ENCODE measurements at places on chromosomes 5 and 9.

DNA sequence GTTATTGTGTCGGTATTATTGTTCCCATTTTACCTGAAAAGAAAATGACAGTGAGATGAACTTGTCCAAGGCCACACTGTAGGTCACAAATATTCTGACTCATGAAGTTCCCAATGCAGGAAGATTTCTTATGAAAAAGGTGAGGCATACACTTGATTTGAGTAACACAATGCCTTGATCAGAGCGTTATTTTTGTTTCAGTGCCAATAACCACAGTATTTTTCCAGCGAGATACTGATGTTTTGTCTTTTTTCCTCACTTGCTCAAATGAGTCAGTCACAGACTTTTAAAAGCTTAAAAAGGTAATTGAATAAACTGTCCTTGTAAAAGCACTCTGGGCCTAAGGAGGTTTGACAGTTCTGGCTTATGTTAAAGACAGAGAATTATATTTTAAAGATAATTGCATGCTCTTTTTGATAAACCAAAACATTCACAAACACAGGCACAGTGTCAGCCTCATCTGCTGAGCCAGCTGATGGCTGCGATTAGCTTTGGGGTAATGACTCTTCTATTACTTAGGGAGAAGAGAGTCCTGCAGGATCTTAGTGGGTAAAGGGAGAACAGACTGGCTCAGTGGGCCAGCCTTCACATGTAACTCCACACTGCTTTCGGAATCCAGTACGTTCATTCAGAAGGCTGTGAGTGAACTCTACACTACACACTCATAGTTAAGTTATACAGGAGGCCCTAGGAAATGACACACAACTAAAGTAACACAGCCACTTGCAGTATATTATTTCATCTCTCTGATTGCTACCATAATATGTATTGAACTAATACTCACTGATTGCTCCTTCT is 165.5 kb upstream of the CD180 start:
- DNase-seq, result no peak

- DNase-seq, result no peak
Observed at GRCh38 chr9:79116709-79117108, 455.1 kb upstream of the TLE4 start.

- no peak for DNase-seq
Observed at GRCh38 chr5:172414531-172415361, 39.6 kb downstream of the SH3PXD2B start.

GRCh38 chr9:79135681-79136415 is 435.9 kb upstream of the TLE4 start:
- DNase-seq, result no peak

GRCh38 chr5:124139477-124139876 is 607.0 kb downstream of the ZNF608 start:
- no peak for DNase-seq

- DNase-seq, result no peak
Observed at GRCh38 chr5:166367391-166367790, 1924.1 kb upstream of the WWC1 start.

DNA sequence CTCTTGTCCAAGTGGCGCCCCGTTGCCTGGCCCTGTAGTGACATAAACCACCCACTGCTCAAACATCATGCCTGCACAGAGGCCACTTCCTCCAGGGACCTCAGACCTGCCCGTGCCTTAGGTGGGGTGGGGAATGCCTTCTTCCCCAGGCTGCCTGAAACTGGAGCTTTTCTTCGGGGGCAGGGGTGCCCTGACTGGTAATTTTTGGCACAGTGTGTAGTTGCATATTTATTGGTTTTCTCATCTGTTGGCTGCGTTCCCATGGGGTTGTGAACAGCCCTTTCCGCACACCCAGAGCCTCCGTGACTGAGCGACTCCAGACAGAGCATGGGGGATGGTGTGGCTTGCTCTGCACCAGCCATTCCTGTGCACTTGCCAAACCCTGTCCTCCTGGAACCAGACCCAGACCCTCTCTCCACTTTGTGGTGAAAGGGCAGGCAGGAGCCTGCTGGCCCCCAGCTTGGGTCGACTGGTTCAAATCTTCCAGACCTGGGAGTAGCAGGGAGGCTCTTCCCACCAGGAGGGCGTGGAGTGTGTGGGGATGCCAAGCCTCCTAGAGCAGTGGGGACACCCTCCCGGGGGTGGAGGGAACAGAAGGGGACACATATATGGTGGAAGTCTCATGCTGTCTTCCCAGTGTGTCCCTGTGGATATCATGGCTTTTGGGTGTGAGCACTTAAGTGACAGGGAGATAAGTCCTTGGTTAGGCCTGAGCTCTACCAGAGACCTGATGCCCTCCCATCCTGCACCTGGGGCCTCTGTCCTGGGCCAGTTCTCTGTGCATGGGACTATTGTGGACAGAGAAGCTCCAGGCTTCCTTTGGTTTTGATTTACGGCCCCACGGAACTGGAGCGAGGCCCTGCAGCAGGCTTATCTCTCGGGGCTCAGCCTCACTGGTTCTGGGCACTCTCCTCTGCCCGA is 39.6 kb downstream of the WNK2 start:
- DNase-seq, result no peak

DNA sequence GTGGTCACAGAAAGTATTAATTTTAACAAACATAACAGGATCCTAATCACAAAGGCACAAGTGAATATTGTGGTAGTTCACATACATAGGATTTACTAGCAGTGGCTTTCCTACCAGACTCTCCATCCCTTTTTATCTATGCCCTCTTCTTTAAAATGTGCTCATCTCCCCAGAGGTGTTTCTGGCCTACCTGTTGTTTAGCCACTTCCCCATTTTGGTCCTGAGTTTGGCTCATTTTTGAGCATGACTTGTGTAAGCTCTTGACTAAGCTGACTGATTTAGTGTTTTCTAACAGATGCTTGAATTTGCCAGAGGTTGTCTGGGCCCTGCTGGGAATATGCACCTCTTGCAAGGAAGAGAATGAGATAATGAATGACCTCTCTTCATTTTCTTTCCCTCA is 517.7 kb upstream of the CLINT1 start:
- DNase-seq, result no peak

DNA sequence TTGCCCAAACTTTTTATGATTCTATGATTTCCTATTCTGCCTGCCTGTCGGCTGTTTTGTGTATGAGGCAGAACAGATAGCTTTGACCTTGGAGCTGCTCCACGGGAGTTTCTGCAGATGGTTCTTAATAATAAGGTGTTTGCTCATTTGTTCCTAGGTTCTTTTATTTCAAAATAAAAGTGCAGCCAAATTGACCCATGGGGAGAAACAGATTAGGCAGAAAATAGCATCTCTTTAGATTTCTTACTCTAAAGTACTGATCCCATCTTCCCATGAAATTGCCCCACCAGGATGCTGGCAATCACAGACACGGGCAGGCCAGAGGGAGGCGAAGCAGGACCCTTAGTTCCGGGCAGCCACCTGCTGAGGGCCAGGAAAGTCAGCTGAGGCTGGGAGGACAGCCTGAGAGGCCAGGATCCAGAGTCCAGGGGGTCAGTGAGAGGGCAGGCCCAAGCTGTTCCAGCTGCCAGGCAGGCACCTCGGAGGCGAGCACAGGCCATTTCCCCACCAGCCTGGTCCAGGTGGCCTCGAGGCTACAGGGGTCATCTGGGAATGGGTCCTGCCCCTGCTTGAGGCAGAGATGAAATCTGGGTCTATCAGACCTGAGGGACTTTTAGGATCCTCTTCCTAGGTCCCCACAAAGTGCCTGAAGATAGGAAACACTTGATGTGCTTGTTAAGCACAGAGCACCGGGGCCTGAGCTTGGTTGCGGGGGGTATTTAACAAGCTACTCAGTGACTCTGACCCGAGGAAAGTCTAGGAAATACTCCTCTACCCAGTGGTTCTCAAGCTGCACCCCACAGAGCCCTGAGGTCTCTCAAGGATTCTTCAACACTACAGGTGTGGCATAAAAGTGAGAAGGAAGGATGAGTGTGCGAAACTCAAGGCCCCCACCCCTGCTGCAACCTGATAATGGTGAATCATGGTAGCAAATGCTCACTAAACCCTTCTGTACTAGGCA is 145.4 kb downstream of the CMYA5 start:
- DNase-seq, result no peak

DNA sequence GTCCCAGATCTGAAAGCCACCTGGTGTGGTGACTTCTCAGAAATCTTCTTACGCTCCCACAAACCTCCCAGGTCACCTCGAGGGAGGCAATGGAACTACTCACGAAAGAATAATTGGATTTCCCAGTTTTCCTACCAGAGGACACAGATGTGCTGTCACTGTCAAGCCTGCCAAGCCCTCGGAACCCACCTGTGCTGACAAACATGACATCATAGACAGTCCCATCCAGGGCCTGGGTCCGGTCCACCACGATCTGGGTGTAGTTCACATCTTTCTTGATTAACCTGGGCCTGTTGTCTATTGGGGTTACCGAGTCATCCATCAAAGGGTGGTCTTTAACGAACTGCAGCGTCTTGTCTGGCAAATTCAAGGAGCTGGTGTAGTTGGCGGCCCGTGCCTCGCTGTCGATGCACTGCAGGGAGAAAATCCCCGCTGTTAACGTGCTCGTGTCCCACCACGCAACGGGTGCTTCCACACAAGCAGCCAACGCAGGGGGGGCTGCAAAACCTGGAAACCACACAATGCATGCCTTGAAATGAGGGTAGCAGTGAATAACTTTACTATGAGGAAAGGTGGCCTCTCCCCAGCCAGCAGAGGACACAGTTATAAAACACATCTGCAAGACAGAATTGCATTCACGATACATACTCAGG is 69.0 kb downstream of the SECISBP2 start:
- DNase-seq, result no peak

GRCh38 chr5:151250346-151251000 is 2.5 kb upstream of the GM2A start:
- DNase-seq, result no peak

GRCh38 chr9:35333551-35333950 is 156.4 kb upstream of the RUSC2 start:
- DNase-seq, result no peak

GRCh38 chr9:69295872-69296552 is 29.0 kb upstream of the ENTREP1 start:
- no peak for DNase-seq

DNA sequence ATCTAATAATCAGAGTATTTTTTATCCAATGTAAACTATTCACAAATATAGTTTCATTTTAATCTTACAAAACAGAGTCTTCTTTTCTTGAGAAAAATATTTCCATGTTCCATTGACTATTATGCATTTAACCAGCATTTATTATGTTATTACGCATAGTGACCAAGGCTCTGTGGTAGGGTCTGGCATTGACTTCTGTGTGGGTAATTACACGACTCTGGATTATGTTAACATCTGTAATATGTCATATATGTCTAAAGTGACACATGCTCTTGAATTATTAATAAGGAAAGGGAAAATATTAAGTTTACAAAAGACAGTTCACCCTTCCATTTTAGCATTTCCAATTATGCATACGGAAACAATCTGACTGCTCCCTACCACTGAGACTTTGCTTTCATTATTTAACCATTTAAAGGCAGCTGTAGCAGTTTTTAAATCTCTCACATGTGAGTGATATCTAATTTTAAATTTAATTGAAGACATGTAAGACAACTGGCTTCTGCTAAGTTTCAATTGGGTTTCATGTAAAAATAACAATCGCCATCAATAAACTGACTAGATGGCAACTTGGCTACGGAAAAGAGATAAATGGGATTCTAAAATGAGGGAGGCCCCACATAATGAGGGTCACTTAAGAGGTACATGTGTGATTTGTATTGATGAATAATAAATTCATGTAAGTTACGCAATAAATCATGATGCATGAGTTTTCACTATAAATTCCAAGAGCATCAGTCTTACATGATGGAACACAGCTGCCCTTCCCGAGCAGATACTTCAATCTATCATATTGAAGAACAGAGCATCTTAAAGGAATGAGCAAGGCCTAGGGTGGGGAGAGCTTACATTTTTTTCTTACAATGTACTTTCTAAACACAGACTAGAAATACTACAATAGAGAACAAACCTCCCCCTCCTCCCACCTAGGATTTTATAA is 1056.8 kb downstream of the MAT2B start:
- no peak for DNase-seq

DNA sequence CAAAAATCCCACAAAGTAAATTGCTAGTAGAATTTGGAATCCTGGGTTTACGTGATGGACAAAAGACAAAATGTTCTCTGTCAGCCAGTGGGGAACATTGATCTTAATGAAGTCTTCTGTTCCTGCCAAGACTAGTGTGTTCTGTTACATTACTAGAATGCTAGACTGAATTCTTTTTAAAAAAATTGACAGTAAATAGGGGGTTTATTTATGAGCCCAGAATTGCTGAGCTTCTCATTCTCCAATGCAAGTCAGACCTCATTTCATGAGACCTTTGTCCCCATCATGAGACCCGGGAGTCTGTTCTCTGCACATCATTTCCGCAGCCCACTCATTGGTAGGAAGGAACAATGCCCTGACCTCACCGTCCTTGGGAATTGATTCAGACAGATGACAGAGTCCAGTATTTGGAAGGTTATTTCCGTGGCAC is 173.8 kb upstream of the OTULINL start:
- no peak for DNase-seq

GRCh38 chr9:105188746-105189145 is 55.7 kb upstream of the SLC44A1 start:
- DNase-seq, result no peak

GRCh38 chr9:133945314-133945975 is 46.7 kb downstream of the VAV2 start:
- no peak for DNase-seq

GRCh38 chr9:72300873-72301272 is 64.1 kb downstream of the ZFAND5 start:
- no peak for DNase-seq

- no peak for DNase-seq
Observed at GRCh38 chr5:63170486-63170885, 591.9 kb downstream of the LRRC70 start.

DNA sequence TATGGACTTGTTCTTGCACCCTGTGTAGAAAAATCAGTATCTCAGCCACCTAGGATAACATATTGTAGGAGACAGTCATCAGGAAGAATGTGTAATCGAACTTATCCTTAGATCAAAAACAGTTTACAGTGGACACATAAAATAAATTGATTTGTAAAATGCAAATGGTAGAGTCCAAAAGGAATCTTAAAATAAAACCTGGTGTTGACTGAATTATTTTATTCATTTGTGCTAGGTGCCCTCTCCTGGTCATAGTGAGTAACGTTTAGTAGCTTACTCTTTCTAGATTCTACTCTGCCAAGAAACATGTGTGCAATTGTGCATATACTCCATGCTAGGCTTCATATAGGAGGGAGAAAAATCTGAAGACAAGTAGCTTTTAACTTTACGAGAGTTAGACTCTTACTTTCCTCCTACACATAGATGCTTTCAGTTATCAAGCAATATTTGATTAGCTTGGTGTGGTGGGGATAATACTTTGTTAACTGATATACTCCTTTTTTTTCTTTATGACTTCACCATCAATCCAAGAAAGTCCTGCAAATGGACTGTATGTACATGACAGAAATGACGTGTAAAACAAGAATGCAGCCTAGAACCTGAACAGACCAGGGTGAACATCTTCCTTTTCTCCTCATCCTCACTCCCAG is 23.7 kb upstream of the LOX start:
- no peak for DNase-seq

GRCh38 chr5:73454379-73455036 is 5.9 kb upstream of the FOXD1 start:
- DNase-seq, result no peak

- DNase-seq, result no peak
Observed at GRCh38 chr9:16559418-16560188, 310.9 kb downstream of the BNC2 start.

- no peak for DNase-seq
Observed at GRCh38 chr9:34685591-34685990, 5.5 kb downstream of the CCL19 start.

- no peak for DNase-seq
Observed at GRCh38 chr5:118397236-118397635, 591.1 kb downstream of the DTWD2 start.

Data from cortex of kidney (tissue), 1 donor.